Activated T-cell treated with anti-CD3 and anti-CD28 coated beads for 24 hours (primary cell): ENCODE measurements at places on chromosomes 16 and 17.

DNA sequence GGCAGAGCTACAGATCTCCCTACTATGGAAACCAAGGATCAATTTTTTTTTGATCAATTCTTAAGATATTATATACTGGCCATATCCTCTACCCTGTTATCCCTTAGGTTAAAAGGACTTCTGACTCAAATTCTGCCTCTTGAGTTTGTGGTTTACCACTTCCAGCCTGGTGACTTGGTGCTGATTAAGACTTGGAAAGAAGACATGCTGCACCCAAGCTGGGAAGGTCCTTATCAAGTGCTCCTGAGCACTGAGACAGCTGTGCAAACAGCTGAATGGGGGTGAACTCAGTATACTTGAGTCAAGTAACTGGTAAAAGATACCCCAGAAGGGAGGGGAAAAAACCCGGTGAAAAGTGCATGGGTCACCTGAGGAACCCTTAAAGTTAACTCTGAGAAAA lies 20.5 kb upstream of the SPACA3 start:
- no peak for DNase-seq

- no peak for DNase-seq
These were observed 3.6 kb upstream of the SLC6A4 start for GRCh38 chr17:30239089-30239462.

DNA sequence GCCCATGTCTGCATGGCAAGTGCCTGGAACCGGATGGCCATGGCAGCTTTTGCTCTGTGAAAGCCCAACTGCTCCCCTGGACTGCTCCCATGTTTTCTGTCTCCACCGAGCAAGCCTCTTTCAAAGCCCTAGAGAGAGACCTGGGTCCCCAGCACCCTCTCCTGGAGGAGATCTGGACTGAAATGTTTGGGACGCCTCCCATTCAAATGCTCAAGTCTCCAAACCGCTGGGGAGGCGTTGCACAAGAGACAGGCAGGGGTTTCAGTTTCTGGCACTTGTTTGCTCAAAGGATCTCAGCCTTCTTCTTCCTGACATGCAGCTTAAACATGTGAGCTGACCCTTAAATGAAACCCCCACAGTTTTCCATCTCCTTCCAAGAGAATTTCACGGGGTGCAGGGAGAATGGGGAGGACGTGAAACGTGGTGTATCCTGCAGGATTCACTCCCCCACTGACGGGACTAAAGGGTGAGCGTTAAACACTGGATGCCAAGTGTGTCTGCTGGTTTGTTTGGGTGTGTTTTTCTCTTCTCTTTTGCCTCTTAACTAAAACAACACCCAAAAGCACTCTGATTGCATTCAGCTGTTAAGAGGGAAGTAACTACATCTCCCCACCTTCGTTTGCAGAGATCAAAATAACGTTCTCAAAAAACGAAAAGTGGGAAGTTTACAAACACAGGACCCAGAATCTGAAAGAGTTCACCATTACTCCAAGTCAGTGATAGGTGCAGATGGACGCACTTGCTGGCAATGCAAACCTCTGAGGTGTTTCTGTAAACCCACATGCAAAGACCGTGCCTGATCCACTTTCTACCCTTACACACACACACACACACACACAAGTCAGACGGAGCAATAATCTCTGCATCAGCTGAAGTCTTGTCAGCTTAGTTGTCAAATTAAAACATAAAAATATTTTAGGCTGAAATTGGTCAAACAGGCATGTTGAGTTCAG lies 256.9 kb downstream of the C16orf95 start:
- no peak for DNase-seq

DNA sequence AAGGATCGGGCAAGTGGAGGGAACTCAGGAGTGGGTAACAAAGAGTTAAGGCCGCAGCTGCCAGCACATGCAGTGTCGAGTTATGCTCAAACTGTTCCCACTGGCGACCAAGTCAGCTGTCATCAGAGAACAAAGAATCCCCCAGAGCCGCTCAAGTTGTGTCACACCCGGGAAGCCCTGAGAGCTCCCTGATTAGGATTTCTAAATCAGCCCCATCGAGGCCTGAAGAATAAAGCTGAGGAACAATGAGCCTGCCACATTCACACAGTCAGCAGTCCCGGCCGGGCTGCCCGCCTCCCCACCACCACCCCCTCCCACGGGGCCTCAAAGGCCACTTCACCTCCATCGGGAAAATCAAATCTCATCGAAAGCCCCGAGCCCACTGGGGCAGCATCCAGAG lies 84.5 kb downstream of the SOX9 start:
- DNase-seq: no peak

GRCh38 chr17:18981642-18982424 lies 22.7 kb downstream of the FAM83G start:
- DNase-seq: no peak

DNA sequence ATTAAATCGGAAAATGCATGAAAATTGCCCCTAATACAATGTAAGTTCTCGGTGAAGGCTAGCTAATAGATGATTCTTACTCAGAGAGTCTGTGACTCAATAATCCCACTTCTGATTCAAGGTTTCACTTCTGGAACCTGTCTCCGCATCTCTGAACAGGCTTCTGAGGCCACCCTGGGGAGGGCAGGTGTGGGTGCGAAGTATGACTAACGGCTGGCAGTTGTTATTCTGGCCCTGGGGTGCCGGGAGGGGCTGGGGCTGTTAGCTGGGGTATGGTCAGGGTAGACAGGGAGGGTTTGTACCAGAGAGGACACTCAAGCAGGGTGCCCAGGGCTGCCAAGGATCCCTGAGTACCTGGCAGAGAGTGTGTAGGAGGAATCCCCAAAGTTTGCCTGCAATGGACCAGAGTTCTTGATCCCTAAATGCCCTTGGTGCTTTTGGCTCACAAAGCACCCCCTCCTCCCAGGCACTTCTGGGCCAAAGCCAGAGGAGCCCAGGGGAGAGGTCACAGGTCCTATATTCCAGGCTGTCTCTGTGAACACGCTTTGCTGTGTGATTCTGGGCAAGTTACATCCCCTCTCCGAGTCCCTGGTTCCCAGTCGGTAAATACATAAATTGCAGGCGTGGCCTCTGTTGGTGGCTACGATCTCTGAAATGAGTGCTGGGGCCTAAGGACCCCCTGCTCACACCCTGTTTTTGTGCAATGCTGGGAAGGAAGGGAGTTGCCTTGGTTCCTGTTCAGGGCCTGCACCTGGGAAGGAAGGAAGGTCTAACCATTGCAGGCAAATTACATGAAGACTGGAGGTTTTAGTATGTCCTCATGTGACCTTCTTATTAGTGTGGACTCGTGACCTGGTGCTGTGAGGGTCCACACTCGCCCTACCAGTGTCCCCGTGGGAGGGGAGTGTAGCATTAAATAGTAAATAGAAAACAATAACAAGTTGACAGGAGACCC lies 49.9 kb upstream of the CPNE2 start:
- DNase-seq: peak; percentile 82

GRCh38 chr17:15321556-15322251 lies 19.7 kb downstream of the TEKT3 start:
- no peak for DNase-seq
